ENCODE measurements at places on chromosomes 12 and 14.
A peak's percentile ranks its signal among the peaks of the same experiment; 100 is the strongest.

DNA sequence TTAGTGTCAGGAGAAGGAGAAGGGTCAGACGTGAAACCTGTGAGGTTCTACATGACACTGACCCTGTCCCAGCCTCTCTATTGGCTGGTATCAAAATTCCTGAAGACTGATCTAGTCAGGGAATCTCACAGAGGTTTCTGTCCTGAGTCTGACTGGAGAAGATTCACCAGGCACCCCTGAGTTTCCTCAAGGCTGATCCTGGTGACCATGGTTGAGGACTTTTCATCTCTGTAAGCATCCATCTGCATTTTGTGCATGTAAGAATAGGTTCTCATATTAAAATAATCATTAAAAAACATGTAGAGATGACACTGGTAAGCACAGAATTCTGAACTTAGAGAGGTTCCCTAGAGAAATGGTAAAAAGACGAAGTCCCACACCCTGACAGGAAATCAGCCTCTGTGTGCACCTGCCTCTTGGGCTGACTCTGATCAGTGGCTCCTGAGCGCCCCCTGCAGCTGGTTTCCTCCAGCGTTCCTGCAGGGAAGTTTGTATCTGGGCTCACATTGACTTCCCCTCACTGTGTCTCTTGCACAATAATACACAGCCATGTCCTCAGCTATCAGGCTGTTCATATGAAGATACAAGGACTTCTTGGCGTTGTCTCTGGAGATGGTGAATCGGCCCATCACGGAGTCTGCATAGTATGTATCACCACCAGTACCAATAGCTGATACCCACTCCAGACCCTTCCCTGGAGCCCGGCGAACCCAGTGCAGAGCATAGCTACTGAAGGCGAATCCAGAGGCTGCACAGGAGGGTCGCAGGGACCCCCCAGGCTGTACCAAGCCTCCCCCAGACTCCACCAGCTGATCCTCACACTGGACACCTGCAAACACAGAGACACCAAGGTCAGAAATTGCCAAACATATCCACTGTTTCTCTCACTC is 991.9 kb downstream of the TMEM121 start:
- no peaks in the 10 kb centered on the region for H3K4me1 ChIP-seq
- H3K27ac ChIP-seq = no peak overlapping the region
- DNase-seq = peak; percentile 70

- peaks cover 6% of the 10 kb centered on the region for H3K4me1 ChIP-seq
- no peaks in the 10 kb centered on the region for H3K36me3 ChIP-seq
- no peak for DNase-seq
- no peak overlapping the region for H3K27ac ChIP-seq
Observed at GRCh38 chr14:93037351-93037750, 78.4 kb downstream of the ITPK1 start.

- no peak overlapping the region for H3K27ac ChIP-seq
- H3K36me3 ChIP-seq = no peaks in the 10 kb centered on the region
- no peak for DNase-seq
- no peaks in the 10 kb centered on the region for H3K27me3 ChIP-seq
- H3K4me3 ChIP-seq = no peak overlapping the region
Observed at GRCh38 chr12:116542345-116542956, 16.7 kb upstream of the MAP1LC3B2 start.

DNA sequence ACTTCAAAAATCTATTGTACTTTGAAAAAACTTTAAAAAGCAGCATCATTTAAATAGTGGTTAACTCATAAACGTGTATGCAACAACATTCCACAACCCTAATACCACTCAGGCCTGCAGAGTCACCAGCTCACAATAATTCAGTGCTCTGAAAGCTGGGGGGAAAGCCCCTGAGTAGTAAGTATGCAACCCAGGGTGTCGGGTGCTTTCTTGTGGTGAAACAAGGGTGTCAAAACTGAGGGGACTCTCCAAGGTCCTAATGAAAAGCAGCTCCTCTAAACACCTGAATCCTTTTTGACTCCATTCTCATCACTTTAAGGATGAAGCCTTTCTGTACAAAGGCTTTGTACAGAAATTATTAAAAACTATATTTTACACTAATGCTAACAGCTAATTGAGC is 33.7 kb downstream of the FGFR1OP2 start:
- no peaks in the 10 kb centered on the region for H3K27me3 ChIP-seq
- no peak overlapping the region for H3K27ac ChIP-seq
- DNase-seq = no peak
- H3K4me1 ChIP-seq = no peaks in the 10 kb centered on the region
- H3K4me3 ChIP-seq = no peak overlapping the region

- H3K36me3 ChIP-seq = no peaks in the 10 kb centered on the region
- peak overlapping the region; percentile 80 for H3K27ac ChIP-seq
- H3K27me3 ChIP-seq = no peaks in the 10 kb centered on the region
Observed at GRCh38 chr12:106108185-106108835, 30.4 kb downstream of the NUAK1 start.

DNA sequence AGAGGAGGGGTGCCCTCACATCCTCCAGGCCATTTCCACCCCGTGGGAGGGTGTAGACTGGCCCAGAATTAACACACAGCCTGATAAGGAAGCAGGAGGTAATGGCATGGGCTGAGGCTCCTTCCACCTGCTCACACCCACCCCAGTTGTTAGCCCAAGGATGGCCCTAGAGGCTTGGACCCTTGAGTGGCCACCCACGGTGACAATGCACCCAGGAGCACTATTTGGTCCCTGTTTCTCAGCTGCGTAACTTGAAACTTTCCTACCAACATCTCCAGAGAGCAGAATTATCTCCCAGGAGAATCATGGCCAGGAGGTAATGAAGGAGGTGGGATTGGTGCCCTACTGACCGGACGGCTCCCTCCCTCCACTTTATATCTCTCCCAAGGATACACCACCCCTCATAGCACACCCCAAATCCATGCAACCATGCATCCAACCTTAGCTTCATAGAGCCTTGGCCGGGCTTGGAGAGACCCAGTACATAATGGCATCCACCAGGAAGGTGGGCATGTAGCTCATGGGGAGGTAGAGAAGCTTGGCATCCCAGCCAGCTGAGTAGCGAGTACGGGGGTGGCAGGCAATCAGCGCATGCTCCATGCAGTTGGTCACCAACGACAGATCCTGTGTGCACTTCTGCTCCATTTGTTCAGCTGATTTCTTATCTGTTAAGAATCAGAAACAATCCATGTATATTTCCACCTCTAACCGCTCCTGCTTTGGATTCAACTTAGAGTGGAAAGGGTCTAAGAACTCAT is 5.6 kb downstream of the RDH16 start:
- H3K27me3 ChIP-seq = no peaks in the 10 kb centered on the region
- H3K4me1 ChIP-seq = no peaks in the 10 kb centered on the region
- no peak for DNase-seq

- no peaks in the 10 kb centered on the region for H3K36me3 ChIP-seq
- no peak overlapping the region for H3K27ac ChIP-seq
- no peak for DNase-seq
- H3K27me3 ChIP-seq = no peaks in the 10 kb centered on the region
Observed at GRCh38 chr14:71959055-71959454, 26.8 kb downstream of the RGS6 start.

GRCh38 chr12:30811966-30812365 is 57.2 kb upstream of the CAPRIN2 start:
- no peak overlapping the region for H3K27ac ChIP-seq
- no peaks in the 10 kb centered on the region for H3K27me3 ChIP-seq
- H3K36me3 ChIP-seq = no peaks in the 10 kb centered on the region
- H3K4me1 ChIP-seq = no peaks in the 10 kb centered on the region
- no peak overlapping the region for H3K4me3 ChIP-seq

DNA sequence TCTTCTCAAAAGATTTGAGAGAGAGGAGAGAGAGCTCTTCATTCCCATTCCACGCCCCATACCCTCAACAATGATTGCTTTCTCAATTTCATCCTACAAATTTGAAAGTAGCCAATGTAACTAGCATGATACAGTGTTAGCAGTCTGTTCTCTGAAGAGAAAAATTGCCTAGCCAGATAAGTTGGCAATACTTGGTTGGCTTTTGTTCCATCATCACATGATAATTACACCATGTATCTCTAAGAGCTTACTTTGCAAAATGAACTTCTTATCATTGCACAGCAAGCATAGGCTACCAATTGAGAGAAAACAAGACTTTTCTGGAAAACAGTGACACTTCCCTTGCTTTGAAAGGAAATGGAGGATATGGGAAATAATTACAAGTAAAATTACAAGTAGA is 68.9 kb downstream of the FSCB start:
- H3K4me3 ChIP-seq = no peak overlapping the region
- no peak overlapping the region for H3K27ac ChIP-seq
- no peak for DNase-seq
- H3K27me3 ChIP-seq = no peaks in the 10 kb centered on the region

DNA sequence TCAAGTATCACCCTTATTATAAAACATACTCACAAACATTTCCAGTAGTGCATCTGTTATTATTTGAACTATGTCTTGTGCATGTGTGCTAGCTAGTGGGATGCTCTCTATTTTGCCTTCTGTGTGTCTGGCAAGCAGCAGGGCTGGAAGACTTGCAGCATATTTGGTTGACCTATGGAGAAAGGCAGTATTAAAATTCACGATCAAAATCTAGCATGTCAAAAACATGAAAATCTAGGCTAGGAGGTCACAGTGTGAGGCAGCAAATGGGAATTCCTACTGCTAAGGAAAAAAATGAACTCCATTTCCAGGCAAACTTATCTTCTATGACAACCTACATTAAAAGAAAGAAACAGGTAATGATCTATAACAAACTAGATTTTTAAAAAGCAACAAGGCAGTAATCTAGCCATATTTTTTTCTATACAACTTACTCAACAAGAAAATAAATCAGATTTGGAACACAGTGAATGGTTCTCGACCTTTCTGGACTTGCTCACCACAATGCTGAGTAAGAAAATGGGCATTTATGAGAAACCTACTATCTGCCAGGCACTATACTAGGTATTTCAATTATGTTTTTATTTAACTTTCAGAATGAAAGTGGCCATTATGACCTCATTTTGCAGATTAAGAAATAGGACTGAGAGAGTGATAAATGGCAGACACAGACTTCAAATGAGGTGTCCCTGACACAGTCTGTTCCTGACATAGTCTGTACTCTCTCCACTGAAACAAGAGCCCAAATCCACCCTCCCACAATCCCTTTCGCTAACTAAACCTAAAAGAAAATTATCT is 96.8 kb downstream of the TXNDC16 start:
- H3K27me3 ChIP-seq = no peaks in the 10 kb centered on the region
- no peak for DNase-seq
- H3K27ac ChIP-seq = no peak overlapping the region
- H3K36me3 ChIP-seq = no peaks in the 10 kb centered on the region
- no peaks in the 10 kb centered on the region for H3K4me1 ChIP-seq

DNA sequence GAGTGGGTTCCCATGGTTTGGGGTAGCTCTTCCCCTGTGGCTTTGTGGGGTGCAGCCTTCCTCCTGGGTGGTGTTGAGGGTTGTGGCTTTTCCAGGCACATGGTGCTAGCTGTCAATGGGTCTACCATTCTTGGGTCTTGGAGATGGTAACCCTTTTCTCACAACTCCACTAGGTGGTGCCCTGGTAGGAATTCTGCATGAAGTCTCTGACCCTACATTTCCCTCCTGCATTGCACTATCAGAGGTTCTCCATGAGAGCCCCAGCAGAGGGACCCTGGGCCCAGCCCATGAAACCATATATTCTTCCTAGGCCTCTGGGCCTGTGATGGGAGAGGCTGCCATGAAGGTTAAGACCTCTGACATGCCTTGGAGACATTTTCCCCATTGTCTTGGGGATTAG is 1093.3 kb downstream of the SLC16A7 start:
- H3K4me1 ChIP-seq = no peaks in the 10 kb centered on the region
- no peaks in the 10 kb centered on the region for H3K36me3 ChIP-seq
- H3K27ac ChIP-seq = no peak overlapping the region
- no peaks in the 10 kb centered on the region for H3K27me3 ChIP-seq

GRCh38 chr12:78145398-78145797 is 314.7 kb downstream of the NAV3 start:
- H3K36me3 ChIP-seq = no peaks in the 10 kb centered on the region
- H3K27me3 ChIP-seq = no peaks in the 10 kb centered on the region
- no peaks in the 10 kb centered on the region for H3K4me1 ChIP-seq
- DNase-seq = no peak

DNA sequence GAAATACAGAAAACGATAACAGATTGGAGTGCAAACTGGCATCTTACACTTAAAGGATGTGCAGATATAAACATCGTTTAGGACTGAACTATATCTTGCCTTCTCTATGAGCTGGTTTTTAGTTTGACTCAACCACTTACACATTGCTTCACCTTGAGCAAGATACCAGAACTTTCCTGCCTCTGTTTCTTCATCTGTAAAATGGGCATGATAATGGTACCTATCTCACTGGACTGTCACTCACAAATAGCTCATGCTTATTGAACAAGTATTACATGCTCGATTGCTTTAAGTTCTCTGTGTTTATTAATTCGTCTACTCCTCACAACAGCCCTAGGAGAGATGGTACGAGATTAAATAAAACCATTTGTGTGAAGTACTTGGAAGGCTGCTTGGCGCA is 7.7 kb downstream of the FZD10 start:
- H3K27me3 ChIP-seq = no peaks in the 10 kb centered on the region
- no peak overlapping the region for H3K27ac ChIP-seq
- no peaks in the 10 kb centered on the region for H3K36me3 ChIP-seq
- no peaks in the 10 kb centered on the region for H3K4me1 ChIP-seq

DNA sequence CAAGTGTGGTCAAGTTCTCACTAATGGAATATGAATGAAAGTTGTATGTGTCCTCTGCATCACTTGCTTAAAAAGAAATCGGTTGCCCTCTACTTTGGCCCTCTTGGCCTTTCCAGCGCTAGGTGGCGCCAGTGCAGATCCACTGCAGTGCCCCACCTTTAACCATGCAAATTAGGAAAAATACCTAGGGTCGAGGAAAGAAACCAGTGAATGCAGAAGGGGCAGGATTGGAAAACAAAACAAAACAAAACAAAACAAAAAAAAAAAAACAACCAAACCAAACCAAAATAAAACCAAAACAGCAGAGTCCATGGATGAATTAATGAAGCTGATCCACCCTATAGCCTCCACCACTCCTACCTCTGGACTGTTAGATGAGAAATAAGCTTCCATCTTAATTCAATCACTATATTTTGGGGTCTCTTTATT is 12.9 kb upstream of the NEMF start:
- no peak overlapping the region for H3K27ac ChIP-seq
- peak; percentile 92 for DNase-seq
- H3K36me3 ChIP-seq = no peaks in the 10 kb centered on the region
- H3K4me1 ChIP-seq = no peaks in the 10 kb centered on the region
- no peak overlapping the region for H3K4me3 ChIP-seq
- H3K27me3 ChIP-seq = no peaks in the 10 kb centered on the region

DNA sequence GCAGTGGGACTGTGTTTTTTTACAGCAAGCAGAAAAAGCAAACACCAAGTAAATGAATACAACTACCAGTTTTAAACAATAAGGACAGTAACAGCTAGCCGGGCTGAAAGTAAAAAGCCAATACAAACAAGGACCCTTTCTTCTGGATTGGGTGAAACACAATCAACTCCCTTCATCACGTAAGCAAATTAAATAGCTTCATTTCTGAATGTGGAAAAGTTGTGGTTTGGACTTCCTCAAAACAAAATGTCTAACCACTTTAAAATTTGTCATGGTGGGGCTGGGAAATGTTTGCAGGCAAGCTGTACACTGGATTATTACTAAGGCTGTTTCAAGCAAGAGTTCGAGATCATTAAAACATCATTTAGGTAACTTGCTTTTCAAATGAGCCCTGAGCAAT is 47.4 kb downstream of the TCHP start:
- peaks cover 4% of the 10 kb centered on the region for H3K4me1 ChIP-seq
- peaks cover 4% of the 10 kb centered on the region for H3K36me3 ChIP-seq
- no peaks in the 10 kb centered on the region for H3K27me3 ChIP-seq
- DNase-seq = no peak
